H1 (cell line): ENCODE measurements at places on chromosomes 2 and 18. TPM values are rescaled to one million over a fixed set of nuclear protein-coding genes. Genes with fewer than 3 reads are reported as not detected.

The ACMSD gene
- not detected in 2 replicates for total RNA-seq

The REG3A gene
- not detected in 2 replicates for total RNA-seq

The SAG gene
- total RNA-seq, result not detected in 2 replicates

DNA sequence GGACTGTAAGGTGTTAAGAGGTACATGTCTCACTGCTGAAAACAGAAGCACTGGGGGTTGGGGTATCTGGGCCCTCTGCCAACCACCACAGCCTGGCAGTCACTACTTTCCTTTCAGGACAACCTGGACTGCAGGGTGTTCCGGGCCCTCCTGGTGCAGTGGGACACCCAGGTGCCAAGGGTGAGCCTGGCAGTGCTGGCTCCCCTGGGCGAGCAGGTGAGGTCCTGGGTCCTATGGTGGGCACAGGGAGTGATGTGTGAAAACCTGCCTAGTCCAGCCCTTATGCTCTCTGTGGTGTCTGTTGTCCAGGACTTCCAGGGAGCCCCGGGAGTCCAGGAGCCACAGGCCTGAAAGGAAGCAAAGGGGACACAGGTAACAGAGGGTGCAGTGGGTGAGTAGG is 40.0 kb downstream of the MARCO start:
- no peak for DNase-seq

DNA sequence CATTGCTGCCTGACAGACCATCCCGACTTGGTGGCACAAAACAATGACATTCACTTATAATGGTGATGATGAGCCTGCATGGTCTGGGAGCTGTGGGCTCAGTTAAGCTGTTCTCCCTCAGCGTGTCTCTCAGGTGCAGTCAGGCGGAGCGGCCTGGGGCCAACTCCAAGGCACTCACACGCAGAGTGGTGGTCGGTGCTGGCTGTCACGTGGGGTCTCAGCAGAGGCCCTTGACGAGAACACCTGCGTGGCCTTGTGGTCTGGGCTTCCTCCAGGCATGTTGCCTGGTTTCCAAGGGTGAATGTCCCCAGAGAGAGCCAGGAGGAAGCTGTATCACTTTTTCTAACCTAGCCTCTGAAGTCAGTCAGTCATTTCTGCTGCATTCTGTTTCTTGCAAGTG is 29.8 kb downstream of the ARMC9 start:
- DNase-seq, result no peak

GRCh38 chr2:140086964-140087363 is 1306.8 kb upstream of the NXPH2 start:
- DNase-seq, result no peak

GRCh38 chr2:219440388-219441256 is 6.0 kb downstream of the SPEG start:
- no peak for DNase-seq

DNA sequence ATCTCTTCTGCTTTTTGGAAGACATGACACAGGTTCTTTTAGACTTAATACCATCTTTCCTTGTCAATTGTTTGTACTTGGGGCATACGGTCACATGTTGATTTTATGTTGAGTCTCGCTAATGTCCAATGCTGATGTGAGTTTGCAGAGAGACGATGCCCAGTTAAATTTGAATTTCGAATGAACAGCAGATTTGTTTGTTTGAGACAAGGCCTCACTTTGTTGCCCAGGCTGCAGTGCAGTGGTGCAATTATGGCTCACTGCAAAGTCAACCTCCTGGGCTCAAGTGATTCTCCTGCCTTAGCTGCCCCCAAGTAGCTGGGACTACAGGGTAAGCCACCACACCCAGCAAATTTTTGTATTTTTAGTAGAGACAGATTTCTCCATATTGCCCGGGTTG is 473.5 kb downstream of the RIT2 start:
- DNase-seq, result no peak

DNA sequence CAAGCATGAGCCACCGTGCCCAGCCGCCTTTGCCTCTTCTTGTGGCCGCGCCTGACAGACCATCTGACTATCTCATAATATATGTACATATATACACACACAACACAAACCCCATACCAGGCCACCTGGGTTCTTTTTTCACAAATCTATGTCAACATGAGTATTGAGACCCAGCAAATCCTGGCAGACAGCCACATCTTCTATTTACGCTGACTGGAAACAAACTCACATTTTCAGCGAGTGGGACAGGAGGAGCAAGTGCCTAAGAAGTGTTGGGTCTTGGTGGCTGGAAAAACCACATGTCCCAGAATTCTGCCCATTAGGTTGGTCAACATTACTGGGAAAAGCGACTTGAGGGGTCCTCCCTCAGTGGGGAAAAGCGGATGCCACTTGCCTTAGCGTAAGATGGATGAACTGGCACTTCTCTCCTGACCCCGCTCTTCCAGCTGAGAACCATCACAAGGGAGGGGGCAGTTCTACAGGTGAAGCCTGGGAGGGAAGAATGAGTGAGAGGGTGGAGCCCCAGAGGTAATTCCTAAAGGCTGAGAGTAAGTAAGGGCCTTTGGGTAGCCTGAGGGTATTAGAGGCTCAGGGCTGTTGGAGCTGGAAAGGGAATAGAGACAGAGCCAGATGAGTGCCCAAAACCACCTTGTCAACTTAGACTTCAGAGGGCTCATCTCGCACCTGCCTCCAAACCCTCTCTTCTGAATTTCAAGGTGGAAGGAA is 1.9 kb downstream of the SCYGR3 start:
- no peak for DNase-seq

DNA sequence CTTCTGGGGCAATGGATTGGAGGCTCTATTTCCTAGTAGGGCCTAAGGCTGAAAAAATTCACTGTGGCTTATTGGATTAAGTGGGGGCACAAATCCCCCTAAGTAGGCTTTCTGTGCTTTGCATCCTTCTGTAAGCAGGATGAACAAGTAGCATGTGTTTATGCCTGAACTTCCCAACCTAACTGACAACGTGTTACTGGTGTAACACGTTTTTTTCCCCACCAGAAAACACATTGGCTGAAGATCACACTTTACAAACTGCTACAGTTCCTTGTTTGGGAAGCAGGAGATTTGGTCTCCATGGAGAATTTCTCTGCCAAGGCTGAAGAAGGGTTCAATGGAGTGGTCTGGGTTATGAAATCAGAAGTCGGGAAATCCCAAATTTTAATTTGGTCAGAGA is 7.2 kb upstream of the ITGA6 start:
- DNase-seq, result no peak
